Inflammatory macrophage (primary cell): ENCODE measurements at places on chromosomes 6 and 20.

DNA sequence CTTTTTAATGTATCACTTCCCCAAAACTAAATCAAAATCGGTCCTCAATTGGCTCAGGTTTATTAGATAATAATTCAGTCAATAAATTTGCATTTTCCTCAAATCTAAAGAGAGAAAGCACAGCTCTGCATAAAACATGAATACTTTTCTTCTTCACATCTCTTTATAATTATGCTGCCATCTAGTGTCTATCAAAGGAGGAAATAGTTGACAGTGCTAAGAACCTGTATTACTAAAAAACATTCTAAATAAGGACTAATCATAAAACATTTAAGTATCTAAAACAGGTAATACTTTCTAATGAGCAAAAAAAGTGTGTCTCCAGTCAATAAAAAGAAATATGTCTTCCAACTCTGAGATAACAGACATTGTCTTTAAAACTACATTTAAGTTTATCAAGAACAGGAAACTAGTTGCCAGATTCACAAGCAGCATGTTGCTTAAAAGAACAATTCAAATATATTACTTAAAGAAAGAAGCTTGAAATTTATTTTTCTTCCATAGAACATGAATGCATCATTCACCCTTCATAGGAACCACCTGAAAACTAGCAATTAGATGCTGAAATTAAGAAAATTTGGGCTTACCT lies 56.5 kb upstream of the DST start:
- no peak for DNase-seq

DNA sequence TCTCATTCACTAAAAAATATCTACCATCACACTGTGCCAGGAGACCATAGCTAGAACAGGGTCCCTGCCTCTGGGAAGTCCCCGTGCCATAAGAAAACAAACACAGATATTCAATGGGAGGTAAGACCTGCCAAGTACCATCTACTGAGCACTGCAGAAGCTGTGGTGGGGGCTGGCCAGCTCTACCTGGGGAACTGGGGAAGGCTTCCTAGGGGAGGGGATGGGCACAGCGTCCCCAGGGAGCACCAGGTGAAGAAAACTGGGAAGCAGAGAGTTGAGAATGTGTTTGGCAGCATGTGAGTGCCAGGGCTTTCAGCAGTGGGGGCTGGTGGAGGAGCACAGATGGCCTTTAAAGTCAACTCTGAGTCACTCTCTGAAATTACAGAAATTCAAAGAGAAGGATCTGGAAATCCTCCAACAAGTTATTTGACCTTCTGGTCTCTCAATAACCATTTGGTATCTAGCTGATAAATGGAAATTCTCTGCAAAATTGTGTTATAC lies 85.2 kb downstream of the SHLD1 start:
- no peak for DNase-seq

DNA sequence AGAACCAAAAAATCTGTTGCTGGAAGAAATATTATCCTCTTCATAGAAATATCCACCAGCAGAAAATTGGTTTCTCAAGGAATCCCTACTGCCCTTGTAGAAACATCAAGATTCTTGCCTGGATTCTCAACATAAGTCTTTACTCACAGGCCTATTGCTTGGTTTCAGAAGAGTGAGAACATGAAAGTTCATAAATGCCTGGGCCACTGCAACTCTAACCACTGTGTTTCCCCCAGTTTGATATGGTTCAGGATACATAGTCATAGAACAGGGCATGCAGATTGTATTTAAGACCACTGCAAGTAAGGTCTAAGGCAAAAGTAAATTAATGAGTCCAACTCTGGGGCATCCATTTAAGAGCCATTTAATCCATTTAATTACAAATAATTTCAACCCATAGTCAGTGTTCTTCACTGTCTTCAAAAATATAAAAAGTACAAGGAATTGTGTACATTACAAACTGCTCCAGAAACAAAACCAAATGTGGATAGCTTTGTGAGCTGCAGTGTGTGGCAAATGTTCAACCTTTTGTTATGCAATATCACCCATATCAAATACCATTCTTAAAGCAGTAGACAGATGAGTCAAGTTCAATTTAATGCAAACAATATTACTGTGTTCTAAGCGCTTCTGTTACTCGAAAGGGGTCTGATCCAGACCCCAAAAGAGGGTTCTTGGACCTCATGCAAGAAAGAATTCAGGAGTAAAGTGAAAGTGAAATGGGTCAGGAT lies 83.3 kb downstream of the OPRM1 start:
- DNase-seq = no peak

- no peak for DNase-seq
Observed at GRCh38 chr6:95517568-95517967, 59.8 kb upstream of the MANEA start.

GRCh38 chr6:18186033-18186432 lies 30.8 kb downstream of the KDM1B start:
- no peak for DNase-seq

GRCh38 chr6:3202999-3203696 lies 24.3 kb downstream of the TUBB2B start:
- DNase-seq = no peak

DNA sequence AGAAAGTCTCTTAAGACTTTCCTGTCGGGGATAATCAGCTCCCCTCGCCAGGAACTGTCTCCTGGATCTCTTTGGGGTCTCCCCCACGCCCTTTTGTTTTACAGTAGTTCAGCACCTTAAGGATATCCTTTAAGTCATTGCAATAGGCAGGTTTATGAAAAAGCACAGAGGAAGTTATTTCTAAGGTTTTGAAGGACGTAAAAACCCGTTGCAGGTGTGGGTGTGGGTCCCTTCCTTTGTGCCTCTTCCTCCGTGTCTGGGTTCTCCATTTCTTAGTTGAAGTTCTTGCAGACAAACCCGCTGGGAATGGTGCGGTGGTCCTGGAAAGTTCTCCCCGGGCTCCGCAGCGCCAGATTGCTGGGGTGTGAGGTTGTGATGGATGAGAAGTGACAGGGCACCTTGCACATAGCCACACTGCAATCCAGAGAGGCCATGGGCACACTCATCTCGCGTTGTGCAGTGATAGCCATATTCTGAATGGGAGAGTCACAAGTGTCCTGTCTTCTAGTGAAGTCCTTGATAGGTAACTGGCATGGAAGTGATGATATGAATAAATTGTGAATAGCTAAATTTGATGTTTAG lies 65.2 kb downstream of the GTF2H5 start:
- no peak for DNase-seq
